ENCODE measurements at places on chromosomes 12 and 14.

DNA sequence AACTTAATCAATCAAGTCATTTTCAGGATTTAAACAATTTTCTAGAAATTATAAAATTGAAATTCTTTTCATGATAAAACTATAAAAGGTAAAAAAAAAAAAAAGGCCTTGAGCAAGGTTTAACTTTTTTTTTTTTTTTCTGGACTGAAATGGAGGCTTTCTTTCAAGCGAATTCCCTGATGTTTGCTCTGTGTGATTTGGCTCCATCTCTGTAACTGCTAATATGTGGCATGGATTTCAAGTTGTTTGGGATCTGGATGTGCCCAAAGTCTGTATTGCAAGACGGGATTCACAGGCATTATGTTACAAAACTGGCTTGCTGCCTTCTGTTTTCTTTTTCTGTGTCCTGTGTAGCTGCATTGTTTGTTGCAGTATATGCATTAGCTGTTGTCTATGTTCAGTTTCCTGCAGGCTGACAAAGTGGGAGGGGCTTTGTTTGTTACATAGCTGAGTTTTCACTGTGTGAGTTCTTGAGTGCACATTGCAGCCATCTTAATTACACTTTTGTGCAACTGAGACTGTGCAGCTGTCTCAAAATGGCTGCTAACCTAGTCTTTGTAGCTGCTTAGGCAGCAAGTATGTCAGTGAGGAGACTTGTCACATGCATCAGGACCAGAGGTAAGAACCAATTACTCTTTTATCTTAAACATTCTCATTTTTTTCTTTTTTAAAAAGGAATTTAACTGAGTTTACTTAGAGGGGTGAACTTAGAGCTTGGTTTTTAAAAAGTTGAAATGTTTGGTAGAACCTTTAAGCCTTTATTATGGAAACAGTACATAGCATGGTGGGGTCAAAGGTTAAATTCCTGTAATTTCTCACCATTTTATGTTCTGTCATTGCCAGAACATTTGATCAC is 19.5 kb downstream of the ATF7IP start:
- DNase-seq: no peak

GRCh38 chr12:85834378-85834777 is 1.8 kb downstream of the RASSF9 start:
- no peak for DNase-seq

DNA sequence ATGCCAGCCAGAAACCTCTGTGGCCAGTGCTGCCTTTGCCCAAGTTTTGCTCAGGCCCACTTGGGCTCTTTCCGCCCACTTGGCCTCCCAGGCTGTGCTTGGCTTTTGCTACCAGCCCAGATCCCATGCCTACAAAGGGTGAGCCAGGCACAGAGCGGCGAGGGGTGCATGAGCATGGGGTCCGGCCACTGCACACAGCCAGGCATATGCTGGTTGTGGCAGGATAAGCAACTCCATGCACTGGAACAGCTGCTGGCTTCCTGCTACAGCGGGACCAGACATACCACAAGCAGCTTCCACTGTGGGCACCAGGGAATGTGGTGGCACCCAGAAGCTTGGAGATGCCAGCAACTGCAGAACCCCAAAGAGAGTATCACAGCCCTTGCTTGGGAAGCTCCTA is 45.7 kb upstream of the PRPF39 start:
- no peak for DNase-seq

- DNase-seq: no peak
Observed at GRCh38 chr12:62803756-62804155, 131.2 kb downstream of the PPM1H start.

DNA sequence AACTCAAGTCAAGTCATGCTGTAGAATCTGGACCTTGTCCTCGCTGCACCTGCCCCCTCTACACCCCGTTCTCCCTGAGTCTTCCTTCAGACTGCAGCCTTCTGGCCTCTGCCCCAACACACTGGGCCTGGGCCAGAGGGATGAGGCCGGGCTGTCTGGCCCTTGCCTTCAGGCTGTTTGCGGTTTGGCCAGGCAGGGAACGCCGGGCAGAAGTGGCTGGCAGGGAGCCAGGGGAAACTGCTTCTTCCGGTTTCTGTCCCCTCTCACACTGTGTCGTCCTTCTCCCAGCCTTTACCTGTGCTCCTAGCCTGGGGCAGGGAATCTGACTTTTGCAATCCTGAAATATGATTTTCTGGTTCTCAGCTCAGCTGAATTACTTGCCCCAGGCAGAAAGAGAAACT is 13.5 kb downstream of the DGLUCY start:
- peak; percentile 81 for DNase-seq

- no peak for DNase-seq
Observed at GRCh38 chr14:95389471-95390011, 69.8 kb upstream of the CLMN start.
